GM23248 (cell line): ENCODE measurements at places on chromosomes 6 and 20.
A peak's percentile ranks its signal among the peaks of the same experiment; 100 is the strongest.

DNA sequence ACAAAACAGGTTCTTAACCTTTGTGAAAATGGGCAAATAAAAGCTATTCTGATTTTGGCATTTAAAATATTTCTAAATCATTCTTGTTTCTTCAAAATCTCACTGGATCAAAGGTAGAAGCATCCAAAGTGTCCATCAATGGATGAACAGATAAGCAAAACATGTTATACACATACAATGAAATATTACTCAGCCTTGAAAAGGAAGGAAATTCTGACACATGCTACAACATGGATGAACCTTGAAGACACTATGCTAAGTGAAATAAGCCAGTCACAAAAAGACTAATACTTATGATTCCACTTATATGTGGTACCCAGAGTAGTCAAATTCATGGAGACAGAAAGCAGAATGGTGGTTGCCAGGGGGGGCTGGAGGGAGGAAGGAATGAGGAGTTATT lies 45.9 kb downstream of the SNX14 start:
- DNase-seq = no peak

GRCh38 chr6:22632581-22633145 lies 63.3 kb downstream of the HDGFL1 start:
- DNase-seq = no peak

DNA sequence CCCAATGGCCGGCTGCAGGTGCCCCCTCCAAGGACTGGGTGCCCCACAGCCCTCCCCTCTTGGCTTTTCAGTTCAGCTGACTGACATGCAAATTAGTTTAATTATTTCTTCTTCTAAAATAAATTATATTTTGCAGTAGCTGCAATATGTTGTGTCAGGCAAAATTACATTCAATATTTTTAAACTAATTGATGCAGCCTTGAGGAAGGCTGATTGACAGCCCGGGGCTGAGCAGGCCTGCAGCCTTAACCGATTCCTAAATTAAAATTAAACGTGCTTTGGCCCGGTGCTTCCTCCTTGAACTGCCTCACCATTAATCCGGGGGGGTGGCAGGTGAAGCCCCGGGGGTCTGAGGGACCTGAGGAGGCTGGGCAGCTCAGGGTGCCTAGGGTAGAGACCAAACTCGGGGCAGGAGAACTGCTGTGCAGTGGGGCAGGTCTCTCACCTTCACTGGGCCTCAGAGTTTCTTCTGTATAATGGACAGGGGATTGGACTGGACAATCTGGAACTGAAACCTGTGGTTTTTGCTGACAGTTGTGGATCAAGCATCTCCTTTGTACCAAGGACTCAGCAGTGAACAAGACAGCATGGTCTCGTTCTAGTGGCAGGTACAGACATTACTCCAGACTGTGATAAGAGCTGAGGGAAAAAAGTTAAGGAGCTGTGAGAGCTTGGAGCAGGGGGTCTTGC lies 72.5 kb downstream of the CD40 start:
- no peak for DNase-seq

GRCh38 chr20:32203356-32204204 lies 4.0 kb downstream of the PLAGL2 start:
- no peak for DNase-seq

- DNase-seq = peak; percentile 88
Observed at GRCh38 chr6:30887901-30888815, 3.8 kb downstream of the DDR1 start.

- DNase-seq = no peak
Observed at GRCh38 chr6:13038315-13038714, 290.0 kb downstream of the TBC1D7 start.

DNA sequence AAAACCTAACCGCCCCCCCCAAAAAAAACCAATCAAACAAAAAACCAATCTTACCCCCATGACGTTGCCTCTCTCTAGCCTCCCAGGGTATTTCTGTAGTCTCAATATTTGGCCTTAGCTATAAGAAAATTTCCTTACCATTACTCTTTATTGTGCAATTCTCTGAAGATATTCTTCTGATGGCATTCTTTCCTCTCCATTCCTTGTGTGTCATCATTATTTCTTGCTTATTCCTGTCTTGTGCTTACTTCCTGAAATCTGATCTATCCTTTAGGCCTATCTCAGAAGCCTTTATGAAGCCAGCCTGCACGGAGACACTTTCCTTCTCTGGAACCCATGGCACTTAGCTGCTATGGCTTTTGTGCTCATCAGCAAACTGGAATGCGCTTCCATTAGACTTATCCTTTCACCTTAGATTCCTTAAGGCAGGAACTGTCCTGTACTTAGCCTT lies 65.9 kb upstream of the DDR1 start:
- DNase-seq = peak; percentile 91

- DNase-seq = no peak
Observed at GRCh38 chr20:4828830-4829513, 107.3 kb downstream of the PRND start.

- no peak for DNase-seq
Observed at GRCh38 chr20:39674842-39675241, 712.7 kb downstream of the DHX35 start.

DNA sequence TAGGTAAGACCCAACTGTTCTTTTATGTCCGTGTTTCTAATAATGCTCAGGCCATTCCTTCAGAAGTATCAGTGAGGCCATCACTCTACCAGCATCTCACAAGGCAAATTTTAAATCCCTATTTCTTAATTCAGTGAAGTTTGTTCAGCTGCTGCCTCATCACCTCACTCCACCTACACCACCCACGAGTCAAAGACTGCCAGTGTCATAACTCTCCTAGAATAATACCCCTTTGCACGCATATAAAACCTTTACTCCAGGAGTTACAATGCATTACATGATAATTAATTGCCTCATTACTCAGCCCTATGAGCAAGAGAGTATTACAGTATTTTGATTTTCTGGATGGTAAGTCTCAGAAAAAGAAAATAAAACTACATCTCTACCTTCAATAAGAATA lies 793.6 kb downstream of the TFAP2A start:
- peak; percentile 85 for DNase-seq

DNA sequence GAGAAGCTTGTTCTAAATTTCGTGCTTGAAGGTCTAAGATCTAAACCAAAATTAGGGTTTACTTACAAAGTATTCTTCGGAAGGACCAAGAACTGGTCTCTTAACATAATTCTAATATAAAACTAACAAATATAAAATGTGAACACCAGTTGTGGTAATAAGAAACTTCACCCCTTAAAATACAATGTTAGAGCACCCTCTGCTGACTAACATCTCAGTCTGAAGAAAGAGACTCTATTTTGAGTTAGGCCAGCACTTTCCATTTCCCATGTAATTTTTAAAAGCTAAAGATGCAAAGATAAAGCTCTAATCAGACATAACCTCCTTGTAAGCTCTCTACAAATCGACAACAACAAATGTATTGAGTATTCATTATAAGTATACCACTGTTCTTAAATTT lies 24.6 kb downstream of the ATG5 start:
- DNase-seq = peak; percentile 75
